ENCODE measurements at places on chromosomes 7 and 10. TPM values are rescaled to one million over a fixed set of nuclear protein-coding genes. Genes with fewer than 3 reads are reported as not detected.

Gene CALML3
- 50.6 TPM for total RNA-seq

Gene UCN3
- not detected for total RNA-seq

Gene AP3M1
- total RNA-seq = 19.6 TPM

Gene AUTS2
- total RNA-seq = 53.0 TPM

Gene MBLAC1
- total RNA-seq = 2.9 TPM

- H3K27ac ChIP-seq = no peak overlapping the region
- no peaks in the 10 kb centered on the region for H3K4me1 ChIP-seq
- no peaks in the 10 kb centered on the region for H3K27me3 ChIP-seq
- no peak overlapping the region for H3K4me3 ChIP-seq
Measured at GRCh38 chr7:111082351-111082750, 8.6 kb upstream of the LRRN3 start.

- H3K4me3 ChIP-seq = no peak overlapping the region
- no peaks in the 10 kb centered on the region for H3K27me3 ChIP-seq
- DNase-seq = no peak
- no peaks in the 10 kb centered on the region for H3K36me3 ChIP-seq
- peaks cover 24% of the 10 kb centered on the region for H3K4me1 ChIP-seq
Measured at GRCh38 chr7:64999165-65000004, 7.1 kb downstream of the ERV3-1 start.

DNA sequence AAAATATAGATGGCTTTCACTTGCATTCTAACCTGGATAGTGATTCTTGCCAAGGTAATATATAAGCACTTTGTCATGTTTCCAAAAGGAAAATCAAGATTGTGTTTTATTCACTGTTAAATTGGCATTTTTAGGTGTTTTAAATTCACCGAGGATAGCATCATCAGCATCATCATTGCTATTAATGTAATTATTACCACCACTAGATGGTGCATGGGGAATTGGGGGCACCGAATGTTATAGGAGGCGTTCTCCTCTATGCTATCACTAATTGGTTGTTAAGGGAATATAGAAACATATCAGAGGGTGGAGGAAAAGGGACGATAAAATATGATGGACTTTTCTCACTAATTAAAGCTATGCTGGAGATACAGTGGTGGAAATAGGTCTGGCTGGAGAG is 95.5 kb downstream of the CELF2 start:
- no peaks in the 10 kb centered on the region for H3K36me3 ChIP-seq
- H3K27me3 ChIP-seq = no peaks in the 10 kb centered on the region
- H3K4me3 ChIP-seq = no peak overlapping the region
- no peak for DNase-seq
- no peak overlapping the region for H3K27ac ChIP-seq
- H3K4me1 ChIP-seq = no peaks in the 10 kb centered on the region

DNA sequence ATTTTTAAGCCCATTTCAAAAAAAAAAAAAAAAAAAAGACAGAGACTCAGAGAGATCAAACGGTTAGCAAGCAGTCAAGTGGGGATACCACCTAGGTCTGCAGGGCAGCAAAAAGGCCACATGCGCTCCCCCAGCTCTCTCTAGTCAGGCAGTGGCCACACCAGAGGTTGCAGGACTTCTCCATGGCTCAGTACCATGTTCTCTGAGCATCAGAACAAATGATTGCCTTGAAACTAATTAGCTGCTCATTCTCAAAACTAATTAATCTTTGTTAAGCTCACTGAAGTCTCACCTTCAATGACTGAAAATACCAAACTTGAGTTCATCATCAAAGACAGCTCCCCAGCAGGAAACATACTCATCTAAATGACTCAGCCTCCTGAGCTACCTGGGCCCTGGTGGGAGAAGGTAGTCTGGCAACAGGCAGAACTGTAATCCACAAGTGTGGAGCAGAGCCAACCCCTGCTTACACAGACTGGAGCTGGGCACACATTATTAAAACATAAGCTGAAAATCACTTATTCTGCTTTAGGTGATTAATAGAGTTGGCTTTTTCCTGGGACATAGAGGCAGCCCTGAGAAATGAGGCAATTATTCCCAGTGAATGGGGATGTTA is 319.6 kb downstream of the GRID1 start:
- no peaks in the 10 kb centered on the region for H3K36me3 ChIP-seq
- DNase-seq = peak; percentile 12
- H3K27ac ChIP-seq = no peak overlapping the region
- H3K27me3 ChIP-seq = no peaks in the 10 kb centered on the region
- no peaks in the 10 kb centered on the region for H3K4me1 ChIP-seq
- H3K4me3 ChIP-seq = no peak overlapping the region

DNA sequence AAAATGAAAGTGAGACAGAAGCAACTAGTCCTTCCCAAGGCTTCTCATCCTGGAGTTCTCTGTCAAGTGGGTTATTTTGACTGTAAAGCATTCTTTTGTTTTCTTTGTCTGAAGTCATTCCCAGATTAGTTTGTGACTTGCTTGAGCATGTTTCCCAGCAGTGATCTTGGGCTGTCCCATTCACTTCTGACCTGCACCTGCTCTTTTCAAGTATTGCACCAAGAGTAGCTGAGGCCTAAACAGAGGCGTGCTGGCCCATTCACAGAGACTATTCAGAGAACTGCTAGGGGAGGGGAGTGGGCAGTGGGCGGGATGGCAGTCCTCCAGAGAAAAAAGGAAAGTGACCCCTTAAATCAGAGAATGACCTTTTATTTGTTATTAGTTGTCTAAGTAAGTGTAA is 61.3 kb downstream of the CACNA2D1 start:
- DNase-seq = no peak
- H3K4me1 ChIP-seq = no peaks in the 10 kb centered on the region
- H3K27me3 ChIP-seq = no peaks in the 10 kb centered on the region
- no peaks in the 10 kb centered on the region for H3K36me3 ChIP-seq
- no peak overlapping the region for H3K27ac ChIP-seq

GRCh38 chr7:105885387-105886111 is 9.2 kb upstream of the ATXN7L1 start:
- no peak for DNase-seq
- H3K4me1 ChIP-seq = no peaks in the 10 kb centered on the region
- no peaks in the 10 kb centered on the region for H3K27me3 ChIP-seq
- no peaks in the 10 kb centered on the region for H3K36me3 ChIP-seq
- H3K4me3 ChIP-seq = no peak overlapping the region

- no peak overlapping the region for H3K4me3 ChIP-seq
- H3K4me1 ChIP-seq = no peaks in the 10 kb centered on the region
- peaks cover 7% of the 10 kb centered on the region for H3K36me3 ChIP-seq
- no peak for DNase-seq
Measured at GRCh38 chr7:133821171-133821570, 306.0 kb upstream of the LRGUK start.

DNA sequence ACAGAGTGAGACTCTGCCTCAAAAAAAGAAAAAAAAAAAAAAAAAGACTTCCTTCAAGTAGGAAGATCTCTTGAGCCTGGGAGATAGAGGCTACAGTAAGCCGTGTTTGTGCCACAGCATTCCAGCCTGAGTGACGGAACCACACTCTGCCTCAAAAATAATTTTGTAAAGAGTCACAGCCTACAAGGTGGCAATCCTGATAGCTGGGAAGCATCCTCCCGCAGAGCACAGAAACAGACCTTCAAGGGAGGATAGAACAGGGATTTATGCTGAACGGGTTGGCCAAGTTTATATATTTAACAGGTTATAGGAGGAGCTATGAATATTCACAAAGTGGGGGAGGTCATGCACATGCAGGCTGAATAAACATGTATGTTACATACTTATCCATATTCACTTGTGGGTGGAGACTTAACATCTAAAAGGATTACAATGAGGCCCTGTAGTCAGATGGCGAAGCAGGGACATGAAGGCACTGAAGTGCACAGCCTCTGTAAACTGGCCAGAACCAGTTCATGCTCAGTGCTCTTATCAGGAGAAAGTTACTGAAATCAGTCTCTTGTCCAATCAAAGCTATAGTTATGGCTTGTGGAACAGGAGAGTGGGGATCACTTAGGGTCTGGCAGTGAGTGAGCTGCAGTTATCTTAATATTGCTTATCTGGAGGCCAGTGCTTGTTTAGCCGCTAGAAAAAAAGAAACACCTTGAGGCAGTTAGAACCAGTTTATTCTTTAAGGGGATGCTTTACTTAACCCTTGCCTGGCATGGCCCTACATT is 6.8 kb downstream of the LMBR1 start:
- H3K36me3 ChIP-seq = no peaks in the 10 kb centered on the region
- DNase-seq = no peak
- no peaks in the 10 kb centered on the region for H3K4me1 ChIP-seq
- no peaks in the 10 kb centered on the region for H3K27me3 ChIP-seq
- H3K4me3 ChIP-seq = no peak overlapping the region

DNA sequence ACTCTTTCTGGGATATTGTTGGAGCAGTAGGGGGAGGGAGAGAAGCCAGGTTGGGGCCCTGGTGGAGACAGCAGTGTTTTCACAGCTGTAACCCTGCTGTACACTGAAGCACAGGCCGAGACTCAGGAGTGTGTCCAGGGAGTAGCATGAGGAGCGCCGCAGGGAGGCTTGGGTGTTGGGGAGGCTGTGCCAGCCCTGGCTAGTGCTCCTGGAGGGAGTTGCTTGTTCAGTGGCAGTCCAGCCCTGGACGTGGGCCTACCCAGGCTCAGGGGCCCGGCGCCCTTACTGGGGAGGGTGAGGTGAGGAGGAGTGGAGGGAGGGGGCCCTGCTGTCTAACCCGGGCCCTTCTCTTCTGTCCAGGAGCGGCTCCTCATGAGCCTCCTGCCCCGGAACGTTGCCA is 35.9 kb downstream of the ADCY1 start:
- H3K27ac ChIP-seq = no peak overlapping the region
- no peaks in the 10 kb centered on the region for H3K27me3 ChIP-seq
- no peak for DNase-seq

- DNase-seq = no peak
- H3K4me1 ChIP-seq = peaks cover 5% of the 10 kb centered on the region
Measured at GRCh38 chr10:11205030-11205772, 187.5 kb downstream of the CELF2 start.

- peak overlapping the region; percentile 89 for H3K27ac ChIP-seq
- no peaks in the 10 kb centered on the region for H3K27me3 ChIP-seq
- no peaks in the 10 kb centered on the region for H3K36me3 ChIP-seq
- H3K4me1 ChIP-seq = peaks cover 23% of the 10 kb centered on the region
- DNase-seq = peak; percentile 92
- peak overlapping the region; percentile 64 for H3K4me3 ChIP-seq
Measured at GRCh38 chr7:154928136-154929005, 74.6 kb downstream of the PAXIP1 start.

GRCh38 chr7:38000272-38000671 is 79.8 kb downstream of the EPDR1 start:
- H3K4me3 ChIP-seq = no peak overlapping the region
- no peaks in the 10 kb centered on the region for H3K27me3 ChIP-seq
- no peak for DNase-seq
- H3K27ac ChIP-seq = peak overlapping the region; percentile 69
- H3K4me1 ChIP-seq = peaks cover 21% of the 10 kb centered on the region
- H3K36me3 ChIP-seq = no peaks in the 10 kb centered on the region

GRCh38 chr7:155071121-155071651 is 1.1 kb downstream of the HTR5A start:
- DNase-seq = no peak
- no peak overlapping the region for H3K27ac ChIP-seq
- no peaks in the 10 kb centered on the region for H3K27me3 ChIP-seq
- no peaks in the 10 kb centered on the region for H3K36me3 ChIP-seq

All from vagina (tissue), 2 donors.